ENCODE measurements at places on chromosomes 7 and 10.

- DNase-seq, result no peak
Measured at GRCh38 chr10:126908729-126909128, 3.5 kb downstream of the DOCK1 start.

- DNase-seq, result no peak
Measured at GRCh38 chr10:99558708-99559107, 26.0 kb downstream of the NKX2-3 start.

- DNase-seq, result no peak
Measured at GRCh38 chr7:1129431-1129830, 30.6 kb downstream of the ZFAND2A start.

GRCh38 chr10:70458329-70459060 lies 17.0 kb upstream of the NODAL start:
- no peak for DNase-seq

- DNase-seq, result no peak
Measured at GRCh38 chr7:51059504-51060142, 257.0 kb downstream of the COBL start.

DNA sequence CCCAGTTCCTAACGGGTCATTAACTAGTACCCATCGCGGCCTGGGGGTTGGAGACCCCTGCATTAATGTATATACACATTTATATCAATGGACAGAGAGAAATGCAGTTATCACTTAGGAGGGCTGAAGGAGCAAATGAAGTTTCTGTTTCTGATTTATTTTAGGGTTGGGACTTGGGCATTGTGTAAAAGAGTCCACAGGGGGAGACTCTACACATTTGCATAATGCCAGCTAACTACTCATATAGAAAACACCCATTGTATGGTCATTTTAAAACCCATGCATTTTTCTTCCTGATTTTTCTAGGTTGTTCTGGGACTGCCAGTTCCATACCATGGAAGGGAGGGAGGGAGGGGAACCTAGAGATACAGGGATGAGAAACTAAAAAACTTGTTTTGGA lies 23.5 kb downstream of the BCCIP start:
- no peak for DNase-seq

DNA sequence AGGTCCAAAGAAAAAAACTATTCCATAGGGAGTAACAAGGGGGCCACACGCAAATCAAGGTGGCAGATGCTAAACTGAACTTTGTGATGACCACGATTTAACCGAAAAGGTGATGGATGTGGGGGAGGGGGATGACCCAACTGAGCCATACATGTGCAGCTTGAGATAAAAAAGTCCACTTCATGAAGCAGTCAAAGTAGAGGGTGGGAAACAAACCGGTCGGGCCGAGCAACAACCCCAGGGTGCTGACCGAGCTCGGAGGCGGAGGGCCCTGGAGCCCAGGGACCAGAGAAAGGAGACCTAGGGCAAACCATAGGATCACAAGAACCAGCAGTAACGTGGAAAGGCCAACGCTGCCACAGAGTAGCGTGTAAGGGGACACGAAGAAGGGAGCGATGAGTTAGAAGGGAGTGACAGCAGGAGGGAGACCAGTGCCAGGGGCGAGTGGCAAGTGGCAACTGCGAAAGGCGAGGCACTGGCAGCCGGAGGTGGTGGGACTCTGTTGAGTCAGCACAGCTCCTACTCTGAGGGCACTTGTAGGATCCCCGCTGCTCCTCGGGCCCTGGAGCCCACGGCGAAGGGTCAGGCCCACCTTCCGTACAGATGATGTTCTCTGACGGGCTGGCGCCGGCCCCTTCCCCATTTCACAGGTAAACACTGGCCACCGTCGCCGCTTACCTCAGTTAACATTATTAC lies 540 bp downstream of the SNX13 start:
- no peak for DNase-seq

DNA sequence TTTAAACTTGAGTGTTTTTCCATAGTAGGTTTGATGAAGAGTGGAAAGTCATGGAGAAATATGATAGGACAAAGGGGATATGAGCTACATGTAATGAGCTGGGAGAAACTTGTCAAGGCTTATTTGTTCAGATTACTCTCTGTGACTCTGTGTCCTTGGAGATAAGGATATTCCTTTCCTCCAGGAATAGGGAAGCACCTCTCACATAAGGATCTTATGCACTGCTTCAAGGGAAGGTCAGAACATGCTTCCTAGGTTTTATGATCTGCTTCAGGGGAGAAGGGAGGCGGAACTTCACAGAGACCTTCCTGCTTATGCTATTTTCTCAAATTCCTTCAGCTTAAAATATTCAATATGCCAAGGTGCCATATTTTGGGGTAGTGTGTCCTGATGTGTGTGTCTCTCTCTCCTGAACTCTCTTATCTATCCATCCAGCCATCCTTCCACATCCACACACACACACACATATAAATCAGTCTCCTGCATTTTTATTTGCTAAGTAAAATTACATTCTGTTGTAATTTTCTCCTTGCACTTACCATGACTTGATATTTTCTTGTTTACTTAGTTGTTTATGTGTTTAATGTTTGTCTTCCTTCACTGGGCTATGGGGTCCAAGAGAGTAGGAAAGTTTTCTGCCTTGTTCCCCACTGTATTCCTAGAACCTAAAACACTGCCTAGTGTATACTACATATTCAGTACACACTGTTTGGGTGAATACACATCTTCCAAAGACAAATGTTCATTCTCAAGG lies 26.4 kb downstream of the ARL4A start:
- DNase-seq, result no peak

GRCh38 chr7:36661135-36661840 lies 63.0 kb downstream of the AOAH start:
- no peak for DNase-seq

DNA sequence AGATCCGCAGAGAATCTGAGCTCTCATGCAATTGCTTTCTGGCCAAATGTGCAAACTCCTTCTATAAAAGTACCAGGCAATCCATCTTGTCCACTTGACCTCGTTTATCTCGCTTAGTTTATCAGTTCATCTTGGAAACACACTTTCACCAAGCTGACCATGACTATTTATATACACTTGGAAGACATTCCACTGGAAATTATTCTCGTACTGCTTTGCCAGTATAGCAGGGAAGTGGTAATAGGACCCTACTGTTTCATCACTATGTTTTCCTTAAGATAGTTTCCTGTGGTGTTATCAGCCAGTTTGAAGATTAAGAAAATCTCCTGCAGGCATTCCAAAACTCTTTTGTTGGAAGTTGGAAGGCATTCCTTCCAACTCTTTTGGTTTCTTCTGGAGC lies 115.3 kb upstream of the FAM171A1 start:
- DNase-seq, result no peak

Measured in GM18507 (cell line).